ENCODE measurements at places on chromosomes 5 and 9.

GRCh38 chr5:104452550-104452949 is 890.0 kb upstream of the NUDT12 start:
- DNase-seq: no peak

DNA sequence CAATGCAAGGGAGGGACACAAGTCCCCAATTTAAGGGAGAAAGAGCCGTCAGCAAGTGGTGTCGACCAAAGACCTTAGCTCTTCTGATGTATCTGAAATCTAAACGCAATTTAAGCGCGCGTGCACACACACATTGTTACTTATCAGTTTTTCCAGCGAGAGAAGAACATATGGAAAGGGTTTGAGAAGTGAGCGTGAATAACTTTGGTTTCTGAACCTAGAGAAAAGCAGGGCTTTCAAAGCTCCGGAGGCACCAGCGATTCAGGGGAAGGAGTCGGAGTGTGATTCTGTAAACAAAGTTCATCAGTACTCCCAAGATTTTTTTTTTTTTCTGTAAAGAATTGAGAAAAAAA is 191.8 kb downstream of the MEF2C start:
- no peak for DNase-seq

DNA sequence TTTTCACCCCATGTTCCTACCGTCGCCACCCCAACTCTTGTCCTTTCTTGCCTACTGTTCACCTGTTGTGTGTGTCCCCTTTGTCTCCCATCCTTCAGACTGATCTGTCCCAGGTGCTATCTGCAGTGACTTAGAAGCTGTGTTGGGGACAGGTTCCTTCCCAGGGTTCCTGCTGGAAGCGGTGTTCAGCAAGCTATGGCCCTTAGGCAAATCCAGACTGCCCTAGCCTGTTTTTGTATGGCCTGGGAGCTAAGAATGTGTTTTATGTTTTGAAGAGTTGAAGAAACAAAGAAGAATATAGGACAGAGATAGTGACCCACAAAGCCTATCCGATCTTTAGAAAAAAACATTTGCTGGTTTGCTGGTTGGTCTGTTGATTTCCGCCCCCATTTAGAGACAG is 236.4 kb downstream of the GOLPH3 start:
- no peak for DNase-seq

- DNase-seq: peak; percentile 69
Observed at GRCh38 chr5:97100476-97100875, 41.9 kb downstream of the LIX1 start.

GRCh38 chr5:57069115-57069835 is 104.6 kb upstream of the GPBP1 start:
- DNase-seq: no peak

DNA sequence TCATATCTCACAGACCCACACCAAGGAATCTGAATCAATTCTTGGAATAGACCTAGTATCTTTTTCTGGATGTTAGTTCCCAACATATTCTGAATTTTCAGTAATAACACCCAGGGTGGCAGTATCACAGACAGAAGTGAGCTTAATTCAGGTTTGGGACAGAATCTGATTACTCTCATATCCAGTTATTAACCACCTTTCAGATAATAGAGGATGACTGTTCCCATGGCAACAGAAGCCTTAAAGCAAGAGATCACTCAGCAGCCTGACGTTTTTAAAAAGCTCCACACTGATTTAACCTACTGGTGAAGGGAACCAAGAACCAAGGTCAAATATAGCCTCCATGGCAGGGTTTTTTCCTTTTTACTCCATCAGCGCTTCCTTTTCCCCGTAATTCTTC is 68.4 kb downstream of the ACTBL2 start:
- no peak for DNase-seq

DNA sequence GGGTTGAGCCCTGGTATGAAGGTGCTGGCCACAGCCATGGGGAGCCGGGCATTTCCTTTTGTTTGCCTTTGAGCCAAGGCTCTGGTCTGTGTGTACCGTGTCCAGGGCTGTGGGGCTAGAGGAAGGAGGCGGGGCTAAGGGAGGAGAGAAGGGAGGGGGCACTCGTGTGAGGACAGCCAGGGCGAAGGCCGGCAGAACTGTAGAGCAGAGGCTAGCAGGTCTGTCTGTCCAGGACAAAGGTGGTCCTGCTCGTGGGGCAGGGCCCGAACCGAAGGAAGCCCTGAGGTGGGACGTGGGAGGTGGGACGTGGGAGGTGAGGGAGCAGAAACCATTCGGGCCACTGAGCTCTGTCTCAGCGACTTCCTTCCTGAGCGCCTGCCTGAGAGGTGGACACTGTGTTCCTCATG is 41.3 kb upstream of the TESK1 start:
- DNase-seq: peak; percentile 15

DNA sequence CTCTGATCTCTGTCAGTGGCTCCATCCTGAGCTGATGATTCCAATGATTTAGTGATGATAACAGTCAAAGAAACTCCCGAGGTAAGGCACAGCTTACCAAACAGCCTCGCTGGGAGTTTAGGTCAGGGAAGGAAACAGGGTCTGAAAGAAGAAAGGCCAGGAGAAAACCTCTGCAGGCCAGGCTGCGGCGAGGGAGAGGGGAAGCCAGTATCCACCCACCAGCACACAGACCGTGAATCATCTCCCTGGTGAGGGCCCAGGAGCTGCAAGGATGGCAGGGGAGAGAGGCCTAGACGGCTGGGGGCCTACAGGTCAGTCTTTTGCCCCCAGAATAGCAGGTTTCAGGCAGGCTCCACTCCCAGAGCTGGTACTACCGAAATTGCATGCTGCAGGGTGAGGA is 590.5 kb downstream of the CCDC171 start:
- no peak for DNase-seq

- no peak for DNase-seq
Observed at GRCh38 chr9:69175486-69175885, 1.4 kb downstream of the TJP2 start.

GRCh38 chr5:17106521-17106920 is 110.9 kb upstream of the BASP1 start:
- DNase-seq: no peak

GRCh38 chr9:124770359-124771020 is 621 bp downstream of the NR6A1 start:
- DNase-seq: no peak

GRCh38 chr5:107593009-107593408 is 77.7 kb downstream of the EFNA5 start:
- no peak for DNase-seq

DNA sequence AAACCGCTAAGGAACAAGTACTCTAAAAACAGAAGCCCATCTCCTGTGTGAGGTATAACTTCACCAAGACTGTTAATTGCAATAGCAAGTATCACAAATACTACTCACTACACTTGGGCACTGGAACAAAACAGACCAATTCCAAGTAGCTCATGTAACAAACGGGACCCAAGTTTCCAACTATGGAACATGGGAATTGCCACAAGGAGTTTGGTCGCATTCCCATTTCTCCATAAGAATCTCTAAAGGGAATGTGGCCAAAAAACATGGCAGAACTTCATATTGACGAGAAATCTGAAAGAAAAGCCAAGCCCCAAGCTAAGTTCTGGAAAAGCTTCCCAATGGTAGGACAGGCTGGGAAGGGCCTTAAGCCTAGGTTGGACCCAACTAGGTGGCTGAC is 162.5 kb downstream of the MAPKAP1 start:
- no peak for DNase-seq

DNA sequence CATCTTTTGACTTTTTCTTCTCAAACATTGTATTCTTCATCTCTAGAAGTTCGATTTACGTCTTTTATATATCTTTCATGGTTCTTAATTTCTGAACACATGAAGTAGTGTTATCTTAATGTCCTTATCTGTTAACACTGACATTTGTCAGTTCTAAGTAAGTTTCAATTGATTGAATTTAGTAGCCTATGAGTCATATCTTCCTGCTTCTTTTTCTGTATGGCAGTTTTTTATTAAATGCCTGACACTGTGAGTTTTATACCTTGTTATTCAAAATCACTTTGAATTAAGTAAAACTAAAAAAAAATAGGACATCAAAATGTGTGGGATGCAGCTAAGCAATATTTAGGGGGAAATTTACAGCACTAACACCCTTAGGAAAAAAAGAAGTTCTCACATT is 707.0 kb upstream of the ACO1 start:
- no peak for DNase-seq

- no peak for DNase-seq
Observed at GRCh38 chr9:38319496-38320173, 72.9 kb upstream of the ALDH1B1 start.

- DNase-seq: no peak
Observed at GRCh38 chr9:112997236-112997941, 14.6 kb downstream of the ZNF883 start.

- no peak for DNase-seq
Observed at GRCh38 chr9:22026696-22027095, 17.6 kb upstream of the CDKN2B start.

GRCh38 chr5:108957333-108957732 is 209.6 kb downstream of the FER start:
- DNase-seq: no peak

- DNase-seq: peak; percentile 89
Observed at GRCh38 chr9:115008536-115009270, 78.3 kb upstream of the TNFSF8 start.
